ENCODE measurements at places on chromosomes 12 and 14.

- DNase-seq, result no peak
Observed at GRCh38 chr14:82239223-82239622, 705.6 kb upstream of the SEL1L start.

DNA sequence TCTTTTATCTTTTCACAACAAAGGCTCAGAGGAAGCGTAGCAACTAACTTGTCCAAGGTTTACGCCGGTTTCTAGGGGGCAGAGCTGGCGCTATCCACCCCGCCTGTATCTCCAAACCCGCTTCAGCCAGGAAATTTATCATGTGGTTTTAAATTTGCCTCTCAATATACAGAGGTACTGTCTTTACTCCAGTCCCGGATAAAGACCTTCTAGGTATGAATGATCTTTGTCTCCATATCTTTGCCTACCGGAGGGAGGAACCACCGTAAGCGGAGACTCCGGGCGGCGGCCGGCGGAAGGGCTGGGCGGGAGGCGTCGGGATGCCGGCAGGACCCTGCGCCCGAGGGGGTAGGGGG is 693 bp upstream of the RIMKLB start:
- DNase-seq, result no peak

DNA sequence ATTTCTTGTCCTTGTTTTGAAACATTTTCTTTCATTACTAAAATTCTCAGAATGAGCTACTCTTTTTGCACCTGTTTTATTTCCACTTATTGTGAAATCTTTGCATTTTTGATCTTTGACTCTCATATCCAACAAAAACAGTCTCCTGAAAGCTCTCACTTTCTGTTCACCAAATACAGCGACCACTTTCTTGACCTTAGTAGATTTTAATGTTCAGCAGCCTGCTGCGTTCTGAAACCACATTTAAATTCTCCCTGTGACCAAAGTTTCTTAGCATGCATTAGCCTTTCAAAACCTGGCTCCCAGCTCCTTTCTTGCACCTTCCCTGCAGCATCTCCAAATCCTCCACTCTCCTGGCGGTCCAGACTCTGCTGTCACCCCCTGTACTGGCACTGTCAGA is 404.4 kb upstream of the PDE3A start:
- no peak for DNase-seq

GRCh38 chr12:80634903-80635302 is 72.5 kb upstream of the MYF6 start:
- no peak for DNase-seq

DNA sequence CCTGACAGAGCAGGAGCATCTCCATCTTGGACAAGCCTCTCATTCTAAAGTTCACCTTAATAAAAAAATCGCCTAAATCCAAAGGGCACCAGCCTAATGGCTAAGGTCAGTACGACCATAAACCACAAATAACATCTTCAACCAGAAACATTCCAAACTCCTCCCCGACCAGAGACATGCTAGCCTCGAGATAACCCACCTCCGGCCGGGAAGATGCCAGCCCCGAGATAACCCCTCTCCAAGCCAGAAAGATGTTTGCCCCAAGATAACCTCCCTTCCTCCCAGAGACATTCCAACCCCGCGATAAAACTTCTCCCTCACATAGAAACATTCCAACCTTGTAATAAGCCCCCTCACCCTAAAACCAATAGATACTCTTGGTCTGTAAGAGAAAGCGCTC is 86.8 kb upstream of the PKP2 start:
- DNase-seq, result no peak

DNA sequence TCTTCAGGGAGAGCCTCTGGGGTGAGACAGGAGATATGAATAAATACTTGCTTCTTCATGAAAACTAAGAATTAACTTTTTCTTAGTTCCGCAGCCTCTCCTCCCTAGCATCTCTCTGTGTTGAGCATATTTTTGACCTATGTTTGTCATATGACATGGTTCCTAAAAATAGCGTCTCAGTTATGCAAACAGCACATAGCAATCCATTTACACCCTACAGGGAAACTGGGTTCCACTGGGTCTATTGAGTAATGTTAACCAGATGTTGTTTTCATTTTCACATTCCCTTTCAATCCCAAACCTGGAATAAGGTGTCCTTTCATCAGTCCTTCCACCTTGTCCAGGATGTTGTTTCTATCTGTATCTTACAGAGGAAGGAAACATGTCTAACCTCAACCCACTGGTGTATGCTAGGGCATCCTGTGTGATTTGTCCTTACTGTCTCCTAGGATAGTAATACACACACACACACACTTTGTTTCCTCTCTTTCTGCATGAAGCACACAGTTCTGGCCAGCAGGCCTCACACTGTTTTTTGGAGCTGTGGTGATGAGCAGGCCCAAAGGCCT is 1543.5 kb downstream of the AACS start:
- DNase-seq, result no peak

- no peak for DNase-seq
Observed at GRCh38 chr14:83825843-83826242, 1704.1 kb upstream of the FLRT2 start.

All from activated CD8-positive, alpha-beta memory T cell treated with anti-CD3 and anti-CD28 coated beads for 24 hours (primary cell).